ENCODE measurements at places on chromosomes 16 and 17.

DNA sequence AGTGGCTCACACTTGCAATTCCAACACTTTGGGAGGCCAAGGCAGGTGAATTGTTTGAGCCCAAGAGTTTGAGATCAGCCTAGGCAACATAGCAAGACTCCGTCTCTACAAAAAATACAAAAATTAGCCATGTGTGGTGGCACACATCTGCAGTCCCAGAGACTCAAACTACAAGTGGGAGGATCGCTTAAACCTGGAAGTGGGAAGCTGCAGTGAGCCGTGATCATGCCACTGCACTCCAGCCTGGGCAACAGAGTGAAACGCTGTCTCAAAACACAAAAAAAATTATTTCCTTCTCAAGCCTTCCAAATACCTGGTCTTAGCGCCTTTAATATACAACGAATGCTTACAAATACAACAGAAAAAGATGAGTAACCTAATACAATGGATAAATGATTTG is 19.7 kb upstream of the CBX2 start:
- DNase-seq = no peak

- DNase-seq = no peak
Measured at GRCh38 chr16:21611556-21612384, 12.4 kb downstream of the METTL9 start.

- DNase-seq = no peak
Measured at GRCh38 chr16:12474047-12474446, 329.6 kb downstream of the CPPED1 start.

GRCh38 chr17:71446645-71447437 is 674.0 kb upstream of the SOX9 start:
- DNase-seq = no peak

DNA sequence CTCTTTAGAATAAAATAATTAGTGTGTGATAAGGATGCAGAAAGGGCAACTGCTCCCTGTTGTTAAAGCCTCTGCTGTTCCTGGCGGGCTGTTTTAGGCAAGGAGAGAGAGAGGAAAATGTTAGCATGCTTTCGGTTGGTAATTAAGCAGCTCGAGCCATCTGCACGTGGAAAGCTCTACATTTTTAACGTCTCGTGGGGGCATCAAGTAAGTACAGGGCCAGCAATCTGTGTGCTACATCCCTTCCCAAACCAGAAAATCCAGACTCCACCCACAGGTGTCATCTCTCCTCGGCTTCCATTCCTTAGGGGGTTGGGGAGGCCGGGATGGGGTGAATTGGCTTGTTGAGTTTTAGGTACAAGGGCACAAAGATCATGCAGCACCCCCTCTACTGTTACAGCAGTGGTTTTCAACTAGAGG is 62.4 kb upstream of the MARCHF10 start:
- DNase-seq = no peak

- no peak for DNase-seq
Measured at GRCh38 chr17:4527566-4528125, 27.5 kb downstream of the MYBBP1A start.

DNA sequence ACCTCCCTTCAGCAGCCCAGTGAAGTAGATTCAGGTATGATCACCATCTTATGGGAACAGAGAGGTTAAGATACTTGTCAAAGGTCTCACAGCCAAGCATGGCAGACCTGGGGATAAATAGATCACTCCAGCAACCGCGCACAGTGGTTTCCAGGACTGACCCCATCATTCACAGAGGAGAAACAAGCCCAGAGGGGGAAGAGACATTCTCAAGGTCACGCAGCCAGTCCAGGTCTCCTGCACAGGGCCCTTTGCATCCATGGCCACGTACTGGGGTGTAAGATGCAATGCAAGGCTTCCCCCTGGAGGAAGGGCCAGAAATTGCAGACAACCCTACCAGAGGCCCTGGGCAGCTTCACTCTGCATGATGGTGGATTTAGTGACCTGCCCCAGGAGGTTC is 19.9 kb downstream of the TLE7 start:
- DNase-seq = no peak

GRCh38 chr16:47142486-47142820 is 1.3 kb downstream of the NETO2 start:
- DNase-seq = no peak

DNA sequence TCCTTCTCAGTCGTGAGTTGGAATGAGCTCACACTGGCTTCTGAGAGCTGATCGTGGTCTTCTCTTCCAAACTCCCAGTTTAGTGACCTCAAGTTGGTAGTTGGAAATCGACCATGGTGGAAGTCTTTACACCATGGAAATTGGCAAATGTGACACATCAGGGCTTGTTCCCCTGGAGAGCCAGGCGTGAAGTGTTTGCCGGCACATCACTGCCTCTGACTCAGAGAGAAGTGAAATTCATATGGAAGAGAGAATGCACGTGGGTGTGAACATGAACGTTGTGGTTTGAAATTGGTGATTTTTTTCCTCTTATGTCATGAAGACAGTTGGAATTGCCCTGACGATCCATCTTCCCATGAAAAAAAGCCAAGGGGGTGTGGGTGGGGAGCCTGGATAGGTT is 47.4 kb downstream of the AXIN2 start:
- no peak for DNase-seq

DNA sequence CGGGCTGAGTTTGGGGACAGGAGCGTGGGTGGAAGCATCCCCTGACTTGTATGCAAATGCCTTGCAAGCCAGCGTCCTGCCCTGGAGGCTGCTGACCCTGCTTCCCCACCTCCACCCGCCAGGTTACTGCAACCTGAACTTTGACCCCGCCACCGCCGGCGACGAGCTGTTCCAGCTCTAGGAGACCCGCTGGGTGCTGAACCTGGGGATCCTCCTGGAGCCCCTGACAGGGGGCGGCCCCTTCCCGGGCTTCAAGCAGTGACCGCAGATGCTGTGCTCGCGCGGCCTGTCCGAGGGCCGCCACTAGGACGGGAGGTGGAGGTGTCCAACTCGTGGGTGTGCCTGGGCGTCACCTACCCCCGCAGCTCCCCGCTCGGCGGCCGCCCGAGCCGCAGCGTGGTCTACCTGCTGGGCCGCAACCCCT is 10.7 kb upstream of the SLC16A5 start:
- DNase-seq = no peak

- no peak for DNase-seq
Measured at GRCh38 chr16:50437769-50438437, 69.1 kb upstream of the BRD7 start.

DNA sequence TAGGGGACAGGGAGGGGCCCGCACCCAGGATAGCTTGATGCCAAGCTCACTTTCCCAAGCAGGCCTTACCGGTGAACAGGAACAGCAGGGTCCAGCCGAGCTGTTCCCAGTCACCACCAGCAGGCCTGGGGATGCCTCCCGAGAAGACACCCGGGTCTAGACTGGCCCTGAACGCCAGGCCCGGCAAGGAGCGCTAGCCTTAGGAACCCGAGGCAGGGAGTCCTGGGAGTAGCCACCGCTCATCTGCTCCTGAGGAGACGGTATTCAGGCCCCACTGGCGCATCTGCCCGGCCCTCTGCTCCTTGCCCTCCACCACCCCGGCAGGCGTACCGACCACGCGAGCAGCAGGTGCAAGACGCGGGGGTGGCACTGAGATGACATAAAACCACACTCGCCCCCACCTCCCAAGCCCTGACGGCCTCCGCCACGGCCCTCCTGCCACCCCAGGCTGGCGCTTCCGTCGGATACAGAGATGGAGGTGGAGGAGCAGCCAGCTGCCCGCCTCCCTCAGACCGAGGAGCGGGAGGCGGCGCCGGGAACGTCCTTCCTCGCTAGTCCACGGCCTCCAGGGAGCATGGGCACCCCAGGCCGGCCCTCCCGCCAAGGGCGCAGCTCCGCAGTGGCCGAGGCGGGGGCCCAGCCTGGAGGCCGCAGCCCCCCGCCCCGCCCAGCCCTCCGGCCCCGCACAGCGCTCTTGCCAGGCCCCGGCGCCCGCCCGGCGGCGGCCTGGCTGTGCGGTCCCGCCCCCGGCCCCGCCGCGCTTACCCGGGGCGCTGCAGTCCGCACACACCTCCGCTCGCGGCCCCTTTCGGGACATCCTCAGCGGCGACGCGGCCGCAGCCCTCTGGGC is 661 bp downstream of the GIT1 start:
- DNase-seq = no peak

DNA sequence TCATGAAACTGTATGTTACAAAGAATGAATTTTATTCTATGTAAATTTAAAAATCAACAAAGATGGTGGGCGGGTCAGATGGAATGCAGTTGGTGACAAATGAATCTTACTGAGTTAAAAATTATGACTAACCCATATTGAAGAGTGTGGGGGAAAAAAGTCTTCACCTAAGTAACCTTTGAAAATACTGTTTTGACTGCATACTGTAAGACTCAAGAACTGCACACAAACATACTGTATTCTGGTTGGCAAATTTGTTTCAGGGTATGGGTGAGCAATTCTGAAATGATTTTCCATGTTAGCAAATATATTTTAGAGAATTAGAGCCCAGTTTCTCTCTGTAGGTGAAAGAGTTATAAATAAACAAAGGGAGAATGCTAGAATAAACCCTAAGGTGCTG is 153.7 kb upstream of the KCNJ18 start:
- no peak for DNase-seq

- DNase-seq = no peak
Measured at GRCh38 chr17:47847341-47848197, 3.4 kb downstream of the SP6 start.

- no peak for DNase-seq
Measured at GRCh38 chr16:49936791-49937190, 80.9 kb upstream of the ZNF423 start.

- DNase-seq = peak; percentile 23
Measured at GRCh38 chr17:17781591-17782496, 54.9 kb downstream of the SREBF1 start.

DNA sequence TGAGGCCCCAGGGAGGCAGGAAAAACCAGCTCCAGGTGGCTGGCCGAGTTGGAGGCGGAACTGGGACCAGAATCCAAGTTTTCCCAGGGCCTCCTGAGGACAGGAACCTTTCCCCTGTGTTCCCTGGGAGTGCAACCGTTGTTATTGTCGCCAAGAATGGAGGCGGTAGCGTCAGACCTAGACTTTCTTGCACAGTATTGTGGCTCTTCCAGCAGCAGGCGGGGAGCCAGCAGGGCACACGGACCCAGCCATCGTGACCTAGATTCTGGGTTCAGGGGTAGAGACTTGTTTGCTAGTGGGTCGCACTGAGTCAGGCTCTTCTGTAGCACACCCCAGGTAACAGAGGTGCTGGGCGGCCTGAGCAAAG is 667 bp upstream of the KIF19 start:
- DNase-seq = no peak

DNA sequence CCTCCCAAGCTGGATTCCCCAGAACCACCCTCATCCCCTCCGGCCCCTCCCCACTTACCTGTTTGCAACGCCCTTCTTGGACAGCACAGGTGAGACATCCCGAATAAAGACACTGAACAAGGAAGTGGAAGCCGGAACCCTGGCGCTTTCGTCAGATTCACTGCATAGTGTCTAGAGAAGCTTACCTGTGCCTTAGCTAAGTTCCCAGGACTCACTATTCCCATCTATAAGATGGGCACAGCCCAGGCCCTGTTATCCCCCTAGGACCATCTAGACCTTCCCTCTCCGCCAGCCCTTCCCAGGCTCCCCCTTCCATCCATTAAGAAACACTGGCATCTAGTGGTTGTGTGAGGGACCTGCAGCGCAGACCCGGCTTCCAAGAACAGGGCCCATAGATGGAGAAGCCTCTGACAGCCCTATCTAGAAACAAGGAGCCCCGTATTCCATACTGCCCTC is 26.9 kb upstream of the RPL38 start:
- DNase-seq = no peak

DNA sequence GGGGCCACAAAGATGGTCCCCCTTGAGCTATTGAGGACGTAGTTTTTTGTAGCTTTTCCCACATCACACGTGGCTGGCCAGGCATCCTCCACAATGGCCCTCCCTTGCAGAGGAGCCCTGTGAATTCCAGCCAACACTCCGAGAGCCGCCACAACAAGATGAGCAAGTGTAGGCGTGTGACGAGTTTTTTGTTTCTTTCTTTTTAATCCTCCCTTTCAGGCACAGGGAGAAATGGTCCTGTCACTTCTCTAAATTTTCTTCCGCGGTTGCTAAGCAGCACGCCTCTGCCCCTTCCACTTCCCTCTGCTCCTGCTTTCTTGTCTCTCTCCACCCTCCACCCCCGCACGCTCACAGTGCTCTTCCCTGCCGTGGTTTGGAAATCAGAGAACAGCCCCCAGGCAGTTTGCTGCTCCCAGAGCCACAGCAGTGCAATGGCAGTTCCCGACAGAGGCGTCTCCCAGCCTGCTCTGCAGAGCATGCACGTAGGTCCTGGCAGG is 68.0 kb upstream of the MRTFB start:
- DNase-seq = no peak

DNA sequence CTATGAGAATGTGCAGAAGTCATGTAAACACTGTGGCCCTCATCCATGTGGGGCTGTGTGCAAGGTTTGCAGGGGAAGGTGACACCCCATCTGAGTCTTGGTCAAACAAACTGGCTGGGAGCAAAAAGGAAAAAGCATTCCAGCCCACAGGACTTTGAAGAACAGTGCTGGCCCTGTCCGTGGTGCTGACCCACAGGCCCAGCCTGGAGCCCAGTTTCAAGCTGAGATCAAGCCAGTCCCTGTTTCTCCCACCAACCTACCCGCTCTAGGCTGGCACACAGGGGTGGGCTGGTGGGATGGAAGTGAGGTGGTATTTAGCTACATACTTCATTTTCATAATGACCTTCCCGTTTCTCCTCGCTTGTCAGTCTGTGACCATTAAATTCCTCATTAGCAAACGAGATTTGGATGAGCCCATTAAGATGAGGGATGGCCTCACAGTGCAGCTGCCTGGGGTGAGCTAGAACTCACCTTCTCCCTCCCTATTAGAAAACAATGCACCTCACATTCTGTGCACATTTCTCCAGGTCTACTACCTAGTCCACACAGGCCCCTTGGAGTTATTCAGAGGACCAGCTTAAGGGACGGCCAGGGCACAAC is 12.6 kb upstream of the RPL38 start:
- DNase-seq = no peak

DNA sequence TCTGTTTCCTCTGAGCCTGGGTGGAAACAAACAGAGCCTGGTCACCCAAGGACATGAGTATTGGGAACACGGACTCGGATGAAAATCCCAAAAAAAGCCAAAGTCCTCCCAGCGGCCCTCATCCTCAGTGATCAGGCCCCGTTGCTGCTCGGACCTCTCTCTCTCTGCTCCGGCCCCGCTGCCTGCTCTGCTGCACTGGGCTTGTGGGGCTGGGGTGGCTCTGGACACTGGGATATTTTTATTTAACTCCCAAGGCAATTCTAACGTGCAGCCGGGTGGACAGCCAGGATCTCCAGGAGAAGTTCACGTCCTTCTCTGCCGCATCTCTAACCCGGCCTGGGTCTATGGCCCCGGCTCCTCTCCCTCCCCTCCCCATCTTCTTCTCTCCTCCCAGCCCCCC is 280.9 kb upstream of the TNRC6C start:
- DNase-seq = no peak

Data from activated T-helper 1 cell treated with anti-CD3 and anti-CD28 coated beads, Interleukin-2, amount 50 U/mL, for 16 hours (primary cell).